ENCODE measurements at places on chromosomes 3 and 15.

- no peak for DNase-seq
Measured at GRCh38 chr3:119571688-119572087, 7.6 kb upstream of the ADPRH start.

DNA sequence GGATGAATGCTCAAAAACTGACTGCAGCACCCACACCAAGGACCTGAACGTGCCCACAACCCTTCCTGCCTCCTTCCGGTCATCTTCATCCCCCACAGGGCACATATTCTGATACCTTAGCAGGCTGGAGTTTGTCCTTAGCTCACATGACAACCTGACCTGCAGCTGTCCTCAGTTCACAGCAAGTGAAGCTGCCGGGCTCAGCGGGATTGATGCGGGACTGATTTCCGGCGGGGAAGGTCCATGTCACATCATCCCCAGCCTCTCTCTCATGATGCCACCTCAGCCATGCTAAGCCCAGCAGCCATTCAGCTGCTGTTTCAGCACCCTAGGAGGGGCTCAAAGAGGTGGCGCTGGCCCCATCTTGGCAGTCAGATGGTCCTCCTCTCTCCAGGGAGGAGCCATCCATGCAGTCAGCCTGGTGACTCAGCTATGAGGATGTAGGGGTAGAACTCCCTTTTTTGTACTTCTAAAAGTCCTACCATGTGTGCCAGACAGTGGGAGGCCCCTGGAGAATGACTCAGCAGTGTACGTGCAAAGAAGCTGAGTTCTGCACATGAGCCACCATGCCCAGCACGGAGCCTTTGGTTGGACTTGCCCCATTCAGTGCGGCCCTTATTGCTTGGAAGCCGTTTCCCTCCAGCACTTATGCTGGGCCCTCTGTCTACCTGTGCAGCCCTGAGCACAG, 9.5 kb downstream of the CA12 start:
- peak; percentile 95 for DNase-seq

- peak; percentile 100 for DNase-seq
Measured at GRCh38 chr3:8443829-8444791, 57.5 kb upstream of the LMCD1 start.

GRCh38 chr15:97986781-97987180, 26.3 kb downstream of the ARRDC4 start:
- DNase-seq = no peak

- no peak for DNase-seq
Measured at GRCh38 chr3:126706631-126707030, 2.6 kb downstream of the CHCHD6 start.

DNA sequence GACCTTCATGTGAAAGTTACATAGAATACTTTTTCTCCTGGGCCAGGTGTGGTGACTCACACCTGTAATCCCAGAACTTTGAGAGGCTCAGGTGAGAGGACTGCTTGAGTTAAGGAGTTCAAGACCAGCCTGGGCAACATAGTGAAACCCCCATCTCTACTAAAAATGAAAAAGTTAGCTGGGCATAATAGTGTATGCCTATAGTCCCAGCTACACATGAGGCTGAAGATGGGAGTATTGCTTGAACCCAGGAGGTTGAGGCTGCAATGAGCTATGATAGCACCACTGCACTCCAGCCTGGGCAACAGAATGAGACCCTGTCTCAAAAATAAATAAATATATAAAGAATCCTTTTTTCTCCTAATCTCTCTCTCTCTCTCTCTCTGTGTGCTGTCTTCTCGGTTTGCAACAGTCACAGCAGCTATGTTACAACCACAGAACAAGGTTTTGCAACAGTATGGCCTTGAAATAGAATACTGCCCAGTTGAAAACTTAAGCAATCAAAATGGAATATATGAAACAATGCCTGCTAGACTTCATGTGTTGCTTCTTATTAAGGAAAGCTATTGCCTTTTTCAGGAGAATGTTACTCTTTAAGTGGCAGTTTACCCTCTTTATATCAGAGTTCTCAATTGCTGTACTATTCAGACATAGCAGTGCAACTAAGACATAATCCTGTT, 12.3 kb upstream of the DENND4A start:
- DNase-seq = no peak

DNA sequence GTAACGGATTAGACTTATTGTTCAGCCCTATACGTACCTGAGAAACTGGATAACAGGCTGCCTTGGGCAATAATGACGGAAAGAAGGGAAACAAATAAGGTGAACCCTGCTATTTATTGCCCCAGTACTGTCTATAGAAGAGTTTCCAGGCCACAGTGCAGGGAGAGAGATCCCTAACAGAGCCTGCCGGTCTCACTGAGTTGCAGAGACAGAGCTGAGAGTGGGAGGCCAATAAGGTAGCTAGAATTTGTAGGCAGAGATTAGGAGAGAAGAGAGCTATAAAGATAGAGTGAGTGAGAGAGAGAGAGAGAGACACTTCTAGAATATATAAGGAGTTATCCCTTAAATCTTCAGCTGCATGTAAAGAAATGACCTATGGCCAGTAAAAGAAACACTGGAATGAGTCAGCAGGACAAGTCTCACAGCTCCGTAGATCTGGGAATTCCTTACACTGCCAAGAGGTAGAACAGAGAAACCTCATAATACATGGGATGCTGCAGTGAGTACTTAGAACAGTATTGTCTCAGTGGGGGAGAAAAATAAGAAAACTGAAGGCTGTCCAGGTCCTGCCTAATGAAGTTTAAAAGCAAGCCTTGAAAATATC, 51.8 kb downstream of the ST3GAL6 start:
- DNase-seq = no peak

DNA sequence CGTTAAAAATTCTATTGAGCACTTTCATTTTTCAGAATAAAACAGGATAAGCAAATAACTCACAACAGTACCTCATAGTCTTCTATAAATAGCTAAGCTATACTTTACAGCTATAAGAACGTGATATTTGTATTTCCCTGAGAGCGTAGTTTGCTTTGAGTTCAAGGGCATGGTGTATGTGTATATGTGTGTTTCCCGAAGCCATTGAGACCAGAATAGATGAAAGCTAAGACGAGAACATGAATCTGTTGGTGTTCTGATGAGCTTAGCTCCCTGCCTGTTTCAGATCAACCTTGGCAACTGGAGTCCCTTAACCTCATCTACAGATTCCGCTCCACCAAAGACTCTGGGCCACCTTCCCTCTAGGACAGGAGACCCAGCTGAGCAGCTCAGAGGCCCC, 59.5 kb upstream of the MCF2L2 start:
- DNase-seq = no peak

DNA sequence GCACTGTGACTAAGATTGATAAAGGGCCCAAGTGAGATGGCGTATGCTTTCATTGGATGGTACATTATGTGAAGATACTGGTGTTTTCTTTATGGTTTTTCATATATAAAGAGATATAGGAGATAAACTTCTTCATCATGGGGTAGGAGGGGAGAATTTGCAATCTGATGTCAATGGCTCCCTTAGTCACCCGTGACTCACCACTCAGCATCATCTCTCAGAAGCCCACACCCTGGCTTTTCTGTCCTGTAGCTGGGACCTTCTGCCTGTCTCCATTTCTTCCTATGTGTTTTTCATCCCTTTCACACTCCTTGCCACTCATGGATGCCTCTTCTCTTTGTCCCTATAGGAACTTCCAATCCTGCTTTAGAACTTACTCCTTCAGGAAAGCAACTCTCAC, 114.3 kb upstream of the SEMA6D start:
- no peak for DNase-seq

DNA sequence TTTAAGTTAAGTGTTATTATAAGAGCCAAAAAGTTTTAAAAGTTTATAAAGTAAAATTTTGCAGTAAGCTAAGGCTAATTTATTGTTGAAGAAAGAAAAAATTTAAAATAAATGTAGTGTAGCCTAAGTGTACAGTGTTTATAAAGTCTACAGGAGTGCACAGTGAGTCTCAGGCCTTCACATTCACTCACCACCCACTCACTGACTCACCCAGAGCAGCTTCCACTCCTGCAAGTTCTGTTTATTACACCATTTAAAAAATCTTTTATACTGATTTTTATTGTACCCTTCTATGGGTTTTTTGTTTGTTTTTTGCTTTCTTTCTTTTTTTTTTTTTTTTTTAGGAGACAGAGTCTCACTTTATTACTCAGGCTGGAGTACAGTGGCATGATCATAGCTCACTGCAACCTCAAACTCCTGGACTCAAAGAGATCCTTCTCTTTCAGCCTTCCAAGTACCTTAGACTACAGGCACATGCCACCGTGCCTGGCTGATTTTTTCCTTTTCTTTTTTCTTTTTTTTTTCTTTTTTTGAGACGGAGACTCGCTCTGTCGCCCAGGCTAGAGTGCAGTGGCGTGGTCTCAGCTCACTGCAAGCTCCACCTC, 25.9 kb downstream of the CSTA start:
- DNase-seq = peak; percentile 6

DNA sequence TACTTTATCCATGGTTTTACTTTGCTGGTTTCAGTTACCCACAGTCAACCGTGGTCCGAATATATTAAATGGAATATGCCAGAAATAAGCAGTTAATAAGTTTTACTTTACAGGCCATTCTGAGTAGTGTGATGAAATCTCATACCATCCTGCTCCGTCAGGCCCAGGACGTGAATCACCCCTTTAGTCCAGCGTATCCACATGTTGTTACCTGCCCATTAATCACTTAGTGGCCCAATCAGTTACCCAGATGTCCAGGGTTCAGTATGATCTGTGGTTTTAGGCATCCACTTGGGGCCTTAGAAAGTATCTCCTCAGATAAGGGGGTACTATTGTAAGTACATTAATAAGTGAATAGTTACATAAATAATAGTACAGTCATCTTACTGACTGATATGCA, 88.0 kb downstream of the TTBK2 start:
- DNase-seq = peak; percentile 21

DNA sequence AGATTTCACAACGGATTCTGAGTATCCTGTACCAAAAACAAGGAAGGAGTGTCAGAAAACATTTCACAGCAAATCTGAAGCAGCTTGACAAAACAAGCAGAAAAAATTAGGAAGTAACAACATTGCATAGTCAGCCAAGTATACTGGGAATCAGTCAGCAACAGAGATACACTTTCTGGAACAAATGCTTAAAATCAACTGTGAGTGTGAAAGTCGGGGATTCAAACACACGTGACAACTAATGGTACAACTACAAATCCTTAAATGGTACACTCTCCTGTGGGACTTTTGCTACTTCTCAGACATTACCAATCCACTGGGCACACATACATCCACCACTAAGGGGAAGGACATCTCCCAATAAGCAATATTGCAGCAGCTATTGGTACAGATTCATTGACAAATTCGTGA, 296.6 kb upstream of the MME start:
- no peak for DNase-seq

DNA sequence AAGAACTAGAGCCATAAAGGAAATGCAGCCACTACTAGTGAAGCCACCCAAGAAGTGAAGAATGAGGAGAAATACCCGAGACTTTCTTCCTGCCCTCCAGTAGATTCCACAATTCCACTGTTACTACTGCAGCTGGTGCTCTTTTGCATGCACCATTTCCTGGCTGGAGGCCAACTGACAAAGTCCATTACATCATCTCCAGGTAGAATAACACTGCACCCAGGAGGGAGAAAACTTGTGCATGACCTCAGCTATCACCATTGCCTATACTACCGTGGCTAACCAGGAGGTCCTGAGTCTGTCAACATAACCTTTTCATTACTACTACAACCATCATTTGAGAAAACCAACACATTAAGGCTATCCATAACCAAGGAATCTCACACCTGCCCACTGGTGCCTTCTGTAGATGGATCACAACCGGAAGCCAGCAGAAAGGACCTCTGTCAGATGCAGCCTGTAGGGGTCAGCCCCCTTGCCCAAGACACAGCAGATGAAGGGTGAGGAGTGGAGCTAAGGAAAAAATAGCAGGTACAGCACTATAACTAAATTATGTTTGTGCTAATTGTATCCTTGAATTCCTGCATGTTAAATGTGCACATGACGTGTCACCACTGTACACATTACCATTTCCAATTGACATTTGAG, 200.8 kb upstream of the C2CD4B start:
- no peak for DNase-seq

DNA sequence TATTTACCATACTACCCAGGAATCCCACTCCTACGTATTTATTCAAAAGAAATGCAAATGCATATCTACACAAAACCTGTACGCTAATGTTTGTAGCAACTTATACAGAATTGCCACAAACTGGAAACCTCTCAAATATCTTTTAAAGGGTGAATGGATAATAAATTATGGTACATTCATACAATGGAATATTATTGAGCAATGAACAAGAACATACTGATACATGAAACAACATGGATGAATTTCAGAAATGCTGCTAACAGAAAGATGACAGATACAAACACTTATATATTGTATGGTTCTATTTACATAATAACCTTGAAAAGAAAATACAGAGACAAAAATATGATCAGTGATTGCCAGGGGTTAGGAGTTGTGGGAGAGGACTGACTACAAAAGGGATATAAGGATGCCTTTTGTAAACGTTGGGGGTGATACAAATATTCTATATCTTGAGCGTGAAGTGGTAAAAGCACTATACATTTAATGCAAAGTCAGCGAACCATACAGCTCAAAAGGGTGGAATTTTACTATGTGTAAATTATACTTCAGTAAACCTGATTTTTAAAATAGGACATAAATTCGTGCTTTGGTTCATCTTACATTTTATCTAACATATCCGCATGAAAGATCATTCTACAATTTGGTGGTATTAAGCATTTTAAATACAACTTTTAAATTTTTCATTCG, 55.0 kb upstream of the FOXB1 start:
- DNase-seq = no peak

DNA sequence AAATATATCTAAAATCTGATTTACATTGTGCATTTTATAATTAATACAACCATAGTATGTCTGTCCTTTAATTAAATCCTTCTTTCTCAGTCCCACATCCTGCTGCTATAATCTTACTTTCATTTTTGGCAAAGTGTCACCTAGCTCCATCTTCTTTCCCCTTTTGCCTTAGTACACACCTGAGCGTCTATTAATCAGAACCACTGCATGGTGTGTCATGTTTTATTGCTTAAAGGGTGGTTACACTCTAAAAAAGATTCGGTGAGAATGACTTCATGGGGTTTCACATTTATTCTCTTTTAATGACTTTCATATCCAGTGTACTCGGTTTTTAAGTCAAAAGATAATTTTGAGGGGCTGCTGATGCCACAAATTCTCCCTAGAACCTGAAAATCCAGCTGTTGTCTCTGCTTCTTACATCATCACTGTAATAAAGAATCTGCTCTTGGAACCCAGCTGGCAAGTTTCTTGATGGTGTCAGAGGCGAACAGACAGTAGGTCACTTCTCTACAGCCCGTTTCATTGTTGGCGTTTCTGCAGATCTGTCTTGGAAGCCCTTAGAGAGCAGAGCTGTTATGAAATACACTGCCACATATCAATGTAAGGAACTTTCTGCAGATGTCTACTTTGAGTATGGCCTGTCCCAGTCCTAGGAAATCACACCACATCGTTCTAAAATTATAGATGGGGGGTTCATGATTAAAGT, 99.7 kb downstream of the TIGIT start:
- DNase-seq = no peak

GRCh38 chr3:165389064-165389463, 192.9 kb upstream of the SLITRK3 start:
- no peak for DNase-seq

GRCh38 chr15:27043770-27044169, 72.8 kb downstream of the GABRG3 start:
- no peak for DNase-seq
